ENCODE measurements at places on chromosomes 6 and 20. TPM values are rescaled to one million over a fixed set of nuclear protein-coding genes. Genes with fewer than 3 reads are reported as not detected.

GRCh38 chr6:142913511-142914047, 31.4 kb downstream of the HIVEP2 start:
- peak; percentile 94 for DNase-seq
- H3K36me3 ChIP-seq, result no peaks in the 10 kb centered on the region
- H3K27ac ChIP-seq, result peak overlapping the region; percentile 95
- H3K4me3 ChIP-seq, result peak overlapping the region; percentile 27
- H3K27me3 ChIP-seq, result no peaks in the 10 kb centered on the region

DNA sequence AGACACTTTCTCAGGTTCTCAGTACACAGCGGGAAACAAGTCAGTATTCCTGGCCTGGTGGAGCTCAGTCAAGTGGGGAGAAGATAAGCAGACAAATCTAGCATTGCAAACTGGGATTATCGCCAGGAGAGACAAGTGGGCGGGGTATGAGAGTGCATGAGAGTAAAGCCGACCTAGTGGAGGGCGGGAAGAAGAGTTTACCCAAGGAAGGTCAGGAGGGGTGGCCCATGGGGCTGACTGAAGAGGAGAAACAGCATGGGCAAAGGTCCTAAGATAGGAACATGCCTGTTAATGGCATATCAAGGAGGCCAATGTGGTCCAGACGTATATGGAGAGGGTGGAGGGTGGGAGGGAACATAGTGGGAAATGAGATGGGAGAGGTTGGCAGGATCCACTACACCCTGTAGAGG, 12.4 kb upstream of the CSNK2A1 start:
- H3K27me3 ChIP-seq, result peaks cover under 1% of the 10 kb centered on the region
- H3K36me3 ChIP-seq, result no peaks in the 10 kb centered on the region
- H3K4me1 ChIP-seq, result no peaks in the 10 kb centered on the region
- no peak overlapping the region for H3K27ac ChIP-seq
- no peak for DNase-seq
- H3K4me3 ChIP-seq, result no peak overlapping the region

DNA sequence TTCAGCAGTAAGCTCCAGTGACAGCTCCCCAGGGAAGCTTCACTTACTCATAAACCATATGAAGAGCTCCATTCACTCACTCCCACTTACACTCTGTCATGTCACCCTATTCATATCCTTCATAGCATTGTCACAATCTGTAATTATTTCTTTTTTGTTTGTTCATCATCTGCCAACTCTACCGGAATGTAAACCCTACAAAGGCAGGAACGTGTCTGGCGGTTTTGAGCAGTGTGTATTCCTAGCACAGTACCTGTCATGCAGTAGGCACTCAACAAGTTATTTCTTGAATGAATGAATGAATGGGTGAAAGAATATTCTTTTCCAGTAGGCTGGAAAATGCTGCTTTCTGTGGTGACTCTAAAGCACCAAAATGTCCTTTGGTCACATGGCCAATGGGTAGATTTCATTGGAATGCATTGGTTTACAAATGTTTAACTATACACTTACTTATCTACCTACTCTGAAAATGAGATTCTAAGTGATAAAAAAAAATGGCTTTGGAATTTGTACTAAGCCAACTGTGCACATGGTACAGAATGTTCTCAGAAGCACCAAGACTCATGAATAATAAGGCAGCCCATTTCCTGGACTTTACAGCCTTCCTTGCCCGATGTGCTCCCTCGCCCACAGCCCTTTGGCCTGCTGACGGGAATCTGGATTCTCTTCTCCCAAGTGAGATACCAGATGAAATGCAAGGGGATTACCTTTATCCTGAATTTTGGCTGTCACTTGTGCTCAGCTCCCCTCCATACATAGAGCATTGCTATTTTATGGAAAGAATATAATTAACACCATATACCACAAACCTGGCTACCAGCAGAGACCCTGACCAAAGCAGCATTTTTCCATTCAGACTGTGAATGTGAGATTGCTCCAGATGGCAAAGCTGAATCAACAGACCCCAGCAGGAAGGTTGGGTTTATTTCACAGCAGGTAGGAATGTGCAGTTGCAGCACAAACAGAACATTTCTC, 273.3 kb downstream of the ALDH8A1 start:
- no peaks in the 10 kb centered on the region for H3K27me3 ChIP-seq
- no peak overlapping the region for H3K4me3 ChIP-seq
- no peak overlapping the region for H3K27ac ChIP-seq
- DNase-seq, result no peak
- no peaks in the 10 kb centered on the region for H3K36me3 ChIP-seq

GRCh38 chr6:22240025-22240424, 56.8 kb downstream of the PRL start:
- no peak for DNase-seq
- H3K4me3 ChIP-seq, result no peak overlapping the region
- no peaks in the 10 kb centered on the region for H3K36me3 ChIP-seq
- H3K27me3 ChIP-seq, result no peaks in the 10 kb centered on the region

- H3K27me3 ChIP-seq, result no peaks in the 10 kb centered on the region
These were observed 7.3 kb upstream of the USP45 start for GRCh38 chr6:99522531-99522930.

GRCh38 chr6:170029416-170030283, 261.2 kb downstream of the DLL1 start:
- H3K4me3 ChIP-seq, result no peak overlapping the region
- H3K4me1 ChIP-seq, result no peaks in the 10 kb centered on the region
- H3K27me3 ChIP-seq, result no peaks in the 10 kb centered on the region
- H3K36me3 ChIP-seq, result no peaks in the 10 kb centered on the region
- no peak for DNase-seq

GRCh38 chr6:73694711-73695411, 1.1 kb upstream of the CD109 start:
- DNase-seq, result no peak
- no peaks in the 10 kb centered on the region for H3K27me3 ChIP-seq
- H3K27ac ChIP-seq, result no peak overlapping the region
- no peaks in the 10 kb centered on the region for H3K36me3 ChIP-seq

DNA sequence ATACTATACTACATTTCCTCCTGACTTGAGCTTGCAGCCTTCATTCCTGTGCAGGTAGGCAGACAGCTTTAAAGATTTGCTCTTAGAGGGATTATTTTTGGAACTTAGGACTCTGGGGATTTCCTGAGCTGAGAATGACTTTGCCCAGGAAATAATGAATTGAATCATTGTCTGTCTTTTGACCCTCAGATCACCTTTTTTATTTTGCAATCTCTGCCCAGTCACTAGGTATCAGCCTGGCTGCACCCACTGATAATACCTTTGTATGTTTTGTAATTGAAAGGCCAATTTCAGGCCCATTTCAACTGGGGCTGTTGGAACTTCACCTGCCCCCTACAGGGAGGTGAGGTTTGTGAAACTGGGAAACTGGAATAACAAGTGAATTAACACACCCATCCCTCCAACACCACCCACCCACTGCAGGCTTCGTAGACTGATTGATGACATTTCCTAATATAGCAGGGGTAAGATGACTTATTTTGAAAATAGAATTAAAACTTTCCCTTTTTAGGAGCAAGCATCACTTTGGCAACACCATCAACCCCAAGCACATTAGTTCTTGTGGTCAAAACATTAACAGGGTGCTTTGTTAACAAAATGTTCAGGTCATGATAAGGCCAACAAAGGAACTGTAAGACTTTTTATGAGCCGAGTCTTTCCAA, 157.1 kb upstream of the CENPW start:
- peaks cover 14% of the 10 kb centered on the region for H3K4me1 ChIP-seq
- no peaks in the 10 kb centered on the region for H3K27me3 ChIP-seq
- no peaks in the 10 kb centered on the region for H3K36me3 ChIP-seq
- peak; percentile 26 for DNase-seq
- H3K4me3 ChIP-seq, result peak overlapping the region; percentile 16

- H3K4me1 ChIP-seq, result no peaks in the 10 kb centered on the region
- DNase-seq, result no peak
- no peak overlapping the region for H3K4me3 ChIP-seq
- no peaks in the 10 kb centered on the region for H3K27me3 ChIP-seq
These were observed 64.9 kb upstream of the PAX1 start for GRCh38 chr20:21640556-21640955.

DNA sequence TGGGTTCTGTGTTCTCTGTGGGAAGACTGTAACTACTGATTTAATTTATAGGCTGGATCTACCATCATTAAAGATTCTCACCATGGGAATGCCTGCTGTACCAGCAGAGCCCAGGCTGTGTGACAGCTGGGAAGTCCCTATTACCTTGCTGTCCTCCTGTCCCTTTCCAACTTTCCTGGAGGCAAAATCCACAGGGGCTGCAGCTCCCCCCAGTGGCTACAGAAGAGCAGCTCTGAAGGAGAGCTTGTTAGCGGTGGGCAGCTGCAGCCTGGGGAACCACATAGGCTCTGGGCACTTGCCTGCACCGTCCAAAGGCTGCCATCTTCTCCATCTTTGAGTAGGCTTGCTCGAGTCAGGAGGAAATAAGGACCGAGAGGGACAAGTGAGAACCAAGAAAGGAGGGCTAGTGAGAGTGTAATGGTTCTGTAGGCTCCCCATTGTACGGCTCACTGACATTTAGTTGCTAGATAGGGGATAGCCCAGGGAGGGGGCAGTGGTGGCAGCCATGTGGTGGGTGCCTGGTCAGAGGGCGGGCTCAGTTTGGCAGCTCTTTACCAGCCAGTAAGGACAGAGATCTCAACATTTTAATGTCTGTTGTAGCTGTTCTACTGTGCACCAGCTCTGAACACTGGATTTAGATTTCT, 155.1 kb upstream of the MLIP start:
- no peak overlapping the region for H3K27ac ChIP-seq
- H3K4me3 ChIP-seq, result no peak overlapping the region
- no peaks in the 10 kb centered on the region for H3K27me3 ChIP-seq
- peak; percentile 8 for DNase-seq

DNA sequence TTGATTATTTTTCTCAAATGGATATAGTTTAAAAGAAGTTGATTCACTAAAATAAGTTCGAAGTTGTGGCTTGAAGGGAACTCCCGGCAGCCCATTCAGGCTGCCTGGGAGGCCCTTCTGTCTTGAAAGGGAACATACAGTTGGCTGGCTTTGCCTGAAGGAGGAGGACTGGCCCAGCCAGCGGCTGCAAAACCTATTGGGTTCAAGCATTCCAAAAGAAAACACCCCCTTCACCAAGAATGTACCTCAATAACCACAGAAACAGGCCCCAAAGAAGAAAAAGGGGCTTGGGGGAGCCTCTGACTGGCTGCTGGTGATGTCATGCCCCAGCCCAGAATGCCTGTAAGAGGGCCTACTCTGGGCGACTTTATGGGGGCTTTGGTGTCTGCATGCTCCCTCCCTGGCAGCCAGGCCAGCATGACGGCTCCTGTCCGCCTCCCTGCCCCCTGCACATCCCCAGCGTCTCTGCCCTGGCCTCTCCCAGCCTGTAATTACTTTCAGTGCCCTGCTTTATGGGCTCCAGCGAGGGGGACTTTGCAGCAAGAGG, 36.5 kb downstream of the MAFB start:
- no peak overlapping the region for H3K4me3 ChIP-seq
- no peaks in the 10 kb centered on the region for H3K36me3 ChIP-seq
- DNase-seq, result no peak
- H3K4me1 ChIP-seq, result no peaks in the 10 kb centered on the region
- H3K27me3 ChIP-seq, result peaks cover 2% of the 10 kb centered on the region

- no peaks in the 10 kb centered on the region for H3K4me1 ChIP-seq
- no peak for DNase-seq
- no peak overlapping the region for H3K27ac ChIP-seq
- H3K27me3 ChIP-seq, result peaks cover 3% of the 10 kb centered on the region
- H3K4me3 ChIP-seq, result no peak overlapping the region
These were observed 183.2 kb upstream of the KCNG1 start for GRCh38 chr20:51206032-51206662.

GRCh38 chr20:63122626-63123025, 93.3 kb downstream of the YTHDF1 start:
- DNase-seq, result no peak
- no peaks in the 10 kb centered on the region for H3K4me1 ChIP-seq
- no peak overlapping the region for H3K4me3 ChIP-seq
- no peak overlapping the region for H3K27ac ChIP-seq
- H3K36me3 ChIP-seq, result no peaks in the 10 kb centered on the region
- peaks cover 2% of the 10 kb centered on the region for H3K27me3 ChIP-seq

GRCh38 chr6:151452750-151453427, 963 bp upstream of the RMND1 start:
- H3K27ac ChIP-seq, result peak overlapping the region; percentile 89
- peak overlapping the region; percentile 85 for H3K4me3 ChIP-seq
- H3K27me3 ChIP-seq, result no peaks in the 10 kb centered on the region
- peaks cover 3% of the 10 kb centered on the region for H3K4me1 ChIP-seq

DNA sequence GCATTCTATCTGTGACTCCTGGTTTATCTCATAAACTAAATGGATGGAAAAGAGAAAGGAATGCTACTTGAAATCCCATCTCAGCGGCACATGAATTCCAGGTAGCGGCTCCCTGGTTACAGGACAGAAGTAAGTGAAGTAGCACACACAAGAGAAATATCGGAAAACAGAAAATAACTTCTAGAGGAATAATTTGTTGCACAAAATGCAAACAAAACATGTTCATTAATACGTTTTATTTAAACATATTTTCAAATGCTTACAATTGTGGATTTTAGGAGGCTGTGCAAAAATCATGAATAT, 26.5 kb upstream of the RPS6KA2 start:
- H3K27me3 ChIP-seq, result peaks cover 13% of the 10 kb centered on the region
- no peaks in the 10 kb centered on the region for H3K4me1 ChIP-seq
- DNase-seq, result no peak

- H3K4me3 ChIP-seq, result peak overlapping the region; percentile 98
- peaks cover 3% of the 10 kb centered on the region for H3K36me3 ChIP-seq
- DNase-seq, result no peak
- peak overlapping the region; percentile 75 for H3K27ac ChIP-seq
These were observed 950 bp downstream of the PEDS1 start for GRCh38 chr20:50152394-50153152.

GRCh38 chr6:93419304-93420162, at the start of gene EPHA7:
TSS of gene EPHA7 (minus strand) at chr6:93419559. CDS start at chr6:93419341, 218 bp downstream.
- H3K4me1 ChIP-seq, result no peaks in the 10 kb centered on the region
- no peaks in the 10 kb centered on the region for H3K36me3 ChIP-seq
- peak within 1 kb of the TSS; percentile 36 for H3K4me3 ChIP-seq
- H3K27ac ChIP-seq, result no peak within 1 kb of the TSS
- H3K27me3 ChIP-seq, result peaks cover 11% of the 10 kb centered on the region

DNA sequence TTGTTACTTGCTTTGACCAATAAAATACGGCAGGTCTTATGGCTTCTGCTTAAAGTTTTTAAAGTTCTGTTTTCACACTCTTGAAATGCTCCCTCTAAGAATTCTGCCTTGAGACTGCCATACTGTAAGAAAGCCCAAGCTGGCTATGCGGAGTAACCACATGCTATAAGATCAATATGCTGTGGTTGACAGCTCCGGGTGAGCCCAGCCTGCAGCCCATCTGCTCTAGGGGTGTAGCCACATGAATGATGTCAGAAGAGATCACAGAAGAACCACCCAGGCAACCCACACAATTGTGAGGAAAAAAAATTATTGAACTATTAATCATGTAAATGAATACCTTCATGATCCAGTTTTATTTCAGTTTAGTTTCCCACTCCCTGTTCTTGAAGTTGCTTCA, 26.1 kb upstream of the SH3BGRL2 start:
- H3K27ac ChIP-seq, result no peak overlapping the region
- no peaks in the 10 kb centered on the region for H3K4me1 ChIP-seq
- no peak overlapping the region for H3K4me3 ChIP-seq
- H3K36me3 ChIP-seq, result no peaks in the 10 kb centered on the region
- H3K27me3 ChIP-seq, result no peaks in the 10 kb centered on the region
- DNase-seq, result no peak

NKAIN4 gene
- not detected for total RNA-seq

GHRH gene
- total RNA-seq, result not detected

IL17F gene
- not detected for total RNA-seq

PYGB gene
- 33.5 TPM for total RNA-seq

C6orf15 gene
- total RNA-seq, result not detected

DPPA5 gene
- total RNA-seq, result not detected

RBM24 gene
- not detected for total RNA-seq

ITPR3 gene
- 30.3 TPM for total RNA-seq

UBD gene
- 24.6 TPM for total RNA-seq

HLA-DRA gene
- 2,040 TPM for total RNA-seq

CLVS2 gene
- total RNA-seq, result not detected

MUCL3 gene
- total RNA-seq, result 0.28 TPM

MRPS10 gene
- 28.5 TPM for total RNA-seq

All from GM12878 (cell line).